Activated CD4-positive, alpha-beta T cell treated with anti-CD3 and anti-CD28 coated beads for 36 hours (primary cell): ENCODE measurements at places on chromosomes 4 and X. TPM values are rescaled to one million over a fixed set of nuclear protein-coding genes. Genes with fewer than 3 reads are reported as not detected.

DNA sequence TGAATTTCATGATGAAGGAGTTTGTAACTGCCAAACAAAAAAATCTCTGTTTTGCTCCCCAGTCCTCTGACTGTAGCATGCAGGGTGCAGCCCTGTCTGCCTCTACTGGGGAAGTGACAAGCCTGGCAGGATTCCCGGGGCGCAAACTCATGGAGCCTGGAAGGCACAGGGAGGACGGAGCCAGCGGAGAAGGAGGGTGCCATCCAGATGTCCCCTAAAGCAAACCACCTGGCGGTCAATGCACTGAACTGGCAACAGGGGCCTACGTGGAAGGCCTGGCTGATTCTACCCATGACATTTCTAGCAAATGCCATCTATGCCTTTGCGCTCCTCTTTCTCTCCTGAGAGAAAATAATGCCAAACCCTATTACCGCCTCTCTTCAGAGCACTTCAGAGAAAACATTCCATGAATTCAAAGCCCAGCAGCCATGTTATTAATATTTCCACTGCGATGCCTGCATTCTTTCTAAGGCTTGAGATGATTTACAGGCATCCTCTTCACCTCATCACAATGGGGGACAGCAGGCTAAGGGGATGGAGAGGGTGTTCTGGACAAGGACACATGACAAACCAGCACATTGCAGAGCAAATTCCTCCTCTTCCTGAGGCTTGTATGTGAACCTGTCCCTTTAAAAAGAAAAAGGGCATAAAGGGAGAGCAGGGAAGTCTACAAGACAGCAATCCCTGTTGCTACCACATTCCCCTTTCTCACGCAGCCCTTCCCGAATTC, 329.3 kb upstream of the NOCT start:
- no peak overlapping the region for H3K27ac ChIP-seq
- no peak overlapping the region for H3K4me3 ChIP-seq
- no peaks in the 10 kb centered on the region for H3K36me3 ChIP-seq

DNA sequence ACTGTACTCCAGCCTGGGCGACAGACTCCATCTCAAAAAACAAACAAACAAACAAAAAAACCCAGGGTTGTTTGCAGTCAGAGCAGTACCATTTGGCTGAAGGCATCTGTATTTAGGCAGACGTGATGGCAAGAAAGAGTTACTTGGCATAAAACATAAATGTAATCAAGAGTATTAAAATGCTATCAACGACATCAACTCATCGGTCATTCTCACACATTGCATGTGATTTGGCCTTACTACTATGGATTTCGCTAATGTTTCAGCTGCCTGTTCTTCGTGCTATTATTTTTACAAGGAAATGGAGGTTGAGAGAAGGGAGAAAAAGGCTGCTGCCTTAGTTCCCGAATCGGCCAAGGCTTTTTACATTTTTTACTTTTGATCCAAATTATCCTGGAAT, 15.5 kb upstream of the SMARCA5 start:
- H3K27me3 ChIP-seq, result no peaks in the 10 kb centered on the region
- no peak for DNase-seq
- no peaks in the 10 kb centered on the region for H3K4me1 ChIP-seq
- H3K36me3 ChIP-seq, result no peaks in the 10 kb centered on the region

- no peak overlapping the region for H3K27ac ChIP-seq
- H3K4me1 ChIP-seq, result no peaks in the 10 kb centered on the region
- no peak overlapping the region for H3K4me3 ChIP-seq
- H3K36me3 ChIP-seq, result no peaks in the 10 kb centered on the region
These were observed 101.8 kb upstream of the VCX2 start for GRCh38 chrX:8272821-8273220.

GRCh38 chrX:4547213-4547836, 833.9 kb upstream of the PRKX start:
- H3K4me1 ChIP-seq, result no peaks in the 10 kb centered on the region
- no peak overlapping the region for H3K27ac ChIP-seq
- no peaks in the 10 kb centered on the region for H3K36me3 ChIP-seq
- peak; percentile 58 for DNase-seq
- no peaks in the 10 kb centered on the region for H3K27me3 ChIP-seq

DNA sequence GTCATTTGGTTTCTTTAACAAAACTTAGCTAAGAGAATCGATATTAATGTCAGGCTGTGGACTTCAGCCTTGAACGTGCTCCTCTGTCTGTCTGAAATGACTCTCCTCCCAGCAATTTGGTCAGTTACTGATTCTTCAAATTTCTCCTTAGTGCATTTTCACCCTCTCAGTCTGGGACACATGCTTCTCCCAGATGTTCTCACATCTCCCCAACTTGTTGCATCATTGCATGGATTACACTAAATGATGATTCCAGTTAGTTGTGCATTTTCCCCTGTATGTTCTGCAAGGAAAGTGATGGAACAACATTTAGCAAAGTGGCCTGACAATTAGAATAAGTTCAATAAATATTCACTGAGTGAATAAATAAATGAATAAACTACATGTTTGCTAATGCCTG, 94.4 kb downstream of the NLGN4X start:
- H3K27me3 ChIP-seq, result no peaks in the 10 kb centered on the region
- no peak for DNase-seq
- no peak overlapping the region for H3K4me3 ChIP-seq
- no peaks in the 10 kb centered on the region for H3K36me3 ChIP-seq
- no peaks in the 10 kb centered on the region for H3K4me1 ChIP-seq

- peaks cover 7% of the 10 kb centered on the region for H3K27me3 ChIP-seq
- no peaks in the 10 kb centered on the region for H3K36me3 ChIP-seq
- no peak for DNase-seq
- no peaks in the 10 kb centered on the region for H3K4me1 ChIP-seq
- no peak overlapping the region for H3K4me3 ChIP-seq
These were observed 17.2 kb downstream of the EDNRA start for GRCh38 chr4:147498031-147498660.

DNA sequence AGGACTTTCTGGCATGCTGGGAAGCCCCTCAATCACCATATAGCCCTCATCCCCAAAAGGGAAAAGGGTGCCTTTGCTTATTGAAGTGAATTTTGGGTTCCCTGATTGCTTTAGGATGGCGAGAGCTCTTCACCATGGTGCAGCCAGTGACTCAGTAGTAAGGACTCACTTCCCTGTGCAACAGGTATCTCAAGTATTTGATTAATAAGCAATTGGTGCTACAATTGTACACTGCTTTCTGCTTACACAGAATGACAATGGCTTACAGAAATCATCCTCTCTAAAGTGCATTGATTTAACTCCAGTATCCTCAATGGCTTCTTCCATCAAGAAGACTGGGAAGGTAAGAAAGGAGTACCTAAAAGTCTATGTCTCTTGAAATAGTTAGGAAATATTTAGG, 143.7 kb upstream of the SMIM10 start:
- no peak overlapping the region for H3K27ac ChIP-seq
- H3K27me3 ChIP-seq, result no peaks in the 10 kb centered on the region
- H3K4me1 ChIP-seq, result no peaks in the 10 kb centered on the region
- no peaks in the 10 kb centered on the region for H3K36me3 ChIP-seq
- DNase-seq, result no peak
- no peak overlapping the region for H3K4me3 ChIP-seq

DNA sequence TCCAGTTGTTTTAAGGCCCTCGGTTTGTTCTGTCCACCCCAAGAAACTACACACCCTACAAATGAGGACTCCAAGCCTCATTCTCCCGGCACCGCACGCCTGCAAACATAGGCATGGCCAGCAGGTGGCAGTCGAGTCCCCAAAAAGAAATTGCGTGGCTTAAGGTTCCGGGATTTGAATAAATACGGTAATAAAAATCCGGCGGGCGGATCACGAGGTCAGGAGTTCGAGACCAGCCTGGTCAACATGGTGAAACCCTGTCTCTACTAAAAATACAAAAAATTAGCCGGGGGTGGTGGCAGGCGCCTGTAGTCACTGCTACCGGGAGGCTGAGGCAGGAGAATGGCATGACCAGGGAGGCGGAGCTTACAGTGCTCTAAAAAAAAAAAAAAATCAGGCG, 21.8 kb upstream of the CSF2RA start:
- H3K4me1 ChIP-seq, result peaks cover 36% of the 10 kb centered on the region
- peak; percentile 91 for DNase-seq
- no peak overlapping the region for H3K4me3 ChIP-seq
- H3K27me3 ChIP-seq, result no peaks in the 10 kb centered on the region
- H3K36me3 ChIP-seq, result no peaks in the 10 kb centered on the region

DNA sequence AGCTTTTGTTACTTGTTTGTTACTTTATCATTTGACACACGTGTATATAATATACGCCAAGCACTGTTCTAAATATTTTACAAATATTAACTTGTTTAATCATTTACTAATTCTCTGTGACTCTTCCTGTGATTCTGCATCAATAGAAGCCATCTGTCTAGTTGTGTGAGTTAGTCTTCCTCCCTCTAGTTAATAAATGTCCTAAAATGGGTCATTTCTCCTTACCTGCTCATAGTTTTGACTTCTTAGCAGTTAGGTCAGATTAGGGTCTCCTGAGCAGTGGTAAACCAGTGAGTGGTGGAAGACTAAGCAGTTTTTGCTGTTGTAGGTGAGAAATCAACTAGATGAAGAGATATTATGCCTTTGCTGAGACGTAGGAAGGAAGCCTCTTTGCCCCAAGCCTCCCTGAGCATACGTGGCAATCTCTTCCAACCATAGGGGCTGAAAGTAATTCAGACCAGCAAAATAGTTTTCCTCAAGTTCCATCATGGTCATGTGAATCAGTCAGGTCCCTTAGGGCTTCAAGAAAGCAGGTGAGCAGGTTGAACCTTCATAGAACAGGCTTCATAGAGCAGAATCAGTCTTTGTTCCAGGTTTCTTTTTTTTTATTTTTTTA, 38.7 kb upstream of the THOC2 start:
- no peaks in the 10 kb centered on the region for H3K36me3 ChIP-seq
- H3K27me3 ChIP-seq, result no peaks in the 10 kb centered on the region
- DNase-seq, result no peak
- no peak overlapping the region for H3K27ac ChIP-seq

DNA sequence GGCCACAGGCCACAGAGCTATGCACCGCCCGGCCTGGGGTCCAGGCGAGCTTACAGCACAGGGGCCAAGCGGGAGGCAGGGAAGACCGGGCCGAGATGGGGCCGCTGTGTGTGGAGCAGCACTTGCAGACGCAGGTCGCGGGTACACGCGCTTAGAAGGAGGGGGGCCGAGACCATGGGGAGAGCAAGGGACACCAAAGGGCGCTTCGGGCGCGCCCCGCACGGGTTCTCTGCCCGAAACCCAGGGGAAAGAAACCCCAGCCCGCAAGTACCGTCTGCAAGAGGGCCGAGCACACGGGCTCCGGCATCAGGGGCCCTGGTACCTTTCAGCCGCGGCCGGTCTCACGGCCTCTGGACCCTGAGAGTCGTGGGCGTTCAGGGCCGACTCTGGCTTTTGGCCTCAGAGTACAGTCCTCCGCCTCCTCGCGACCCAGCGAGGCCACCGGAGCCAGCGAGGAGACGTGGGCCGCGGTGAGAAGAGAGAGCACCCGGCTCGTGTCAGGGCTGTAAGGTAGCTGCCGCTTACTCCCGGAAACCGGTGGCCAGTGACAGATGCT, 342 bp downstream of the EOLA2 start:
- H3K27ac ChIP-seq, result peak overlapping the region; percentile 98
- no peaks in the 10 kb centered on the region for H3K27me3 ChIP-seq
- DNase-seq, result peak; percentile 33
- H3K4me1 ChIP-seq, result peaks cover 3% of the 10 kb centered on the region
- H3K4me3 ChIP-seq, result peak overlapping the region; percentile 82

DNA sequence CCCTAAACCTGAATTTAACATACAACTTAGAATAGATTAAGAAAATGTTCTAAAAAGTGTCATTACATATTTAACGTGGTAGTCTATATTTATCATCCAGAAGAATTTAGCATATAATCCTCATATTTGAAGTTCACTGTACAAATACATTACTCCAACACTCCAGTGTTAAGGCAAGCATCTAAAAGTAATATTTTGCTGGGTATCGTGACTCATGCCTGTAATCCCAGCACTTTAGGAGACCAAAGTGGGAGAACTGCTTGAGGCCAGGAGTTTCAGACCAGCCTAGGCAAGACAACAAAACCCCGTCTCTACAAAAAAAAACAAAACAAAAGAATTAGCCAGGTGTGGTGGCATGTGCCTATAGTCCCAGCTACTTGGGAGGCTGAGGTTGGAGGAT, 24.8 kb downstream of the LRBA start:
- no peaks in the 10 kb centered on the region for H3K27me3 ChIP-seq
- no peak for DNase-seq
- H3K4me1 ChIP-seq, result peaks cover 43% of the 10 kb centered on the region
- H3K36me3 ChIP-seq, result peaks cover 26% of the 10 kb centered on the region
- H3K27ac ChIP-seq, result no peak overlapping the region

The PLK4 gene
- 52.3 TPM for total RNA-seq

The BTC gene
- total RNA-seq, result not detected

The TLR10 gene
- not detected for total RNA-seq

The PAGE2 gene
- total RNA-seq, result not detected

The CYTL1 gene
- total RNA-seq, result not detected

The RGN gene
- total RNA-seq, result not detected
